ENCODE measurements at places on chromosomes 4 and X. TPM values are rescaled to one million over a fixed set of nuclear protein-coding genes. Genes with fewer than 3 reads are reported as not detected.

SERPINA7 gene
- not detected for polyA plus RNA-seq

BMX gene
- polyA plus RNA-seq, result 0.49 TPM

ZFP92 gene
- polyA plus RNA-seq, result 1.2 TPM

MAGEA2B gene
- not detected for polyA plus RNA-seq

ASB12 gene
- polyA plus RNA-seq, result 0.12 TPM

BEND2 gene
- polyA plus RNA-seq, result not detected

GABRG1 gene
- 0.03 TPM for polyA plus RNA-seq

ADH4 gene
- 5.4 TPM for polyA plus RNA-seq

NEUROG2 gene
- not detected for polyA plus RNA-seq

RHOXF1 gene
- polyA plus RNA-seq, result not detected

FBXL5 gene
- 100 TPM for polyA plus RNA-seq

IL2 gene
- polyA plus RNA-seq, result not detected

PROM1 gene
- 0.33 TPM for polyA plus RNA-seq

SERTM2 gene
- polyA plus RNA-seq, result not detected

ATP1B4 gene
- polyA plus RNA-seq, result not detected

PPBP gene
- not detected for polyA plus RNA-seq

UGT2B11 gene
- polyA plus RNA-seq, result not detected

LEF1 gene
- 1.00 TPM for polyA plus RNA-seq

Measured in adipose tissue (tissue), 3 donors.